ENCODE measurements at places on chromosomes 13 and 19. TPM values are rescaled to one million over a fixed set of nuclear protein-coding genes. Genes with fewer than 3 reads are reported as not detected.
A peak's percentile ranks its signal among the peaks of the same experiment; 100 is the strongest.

DNA sequence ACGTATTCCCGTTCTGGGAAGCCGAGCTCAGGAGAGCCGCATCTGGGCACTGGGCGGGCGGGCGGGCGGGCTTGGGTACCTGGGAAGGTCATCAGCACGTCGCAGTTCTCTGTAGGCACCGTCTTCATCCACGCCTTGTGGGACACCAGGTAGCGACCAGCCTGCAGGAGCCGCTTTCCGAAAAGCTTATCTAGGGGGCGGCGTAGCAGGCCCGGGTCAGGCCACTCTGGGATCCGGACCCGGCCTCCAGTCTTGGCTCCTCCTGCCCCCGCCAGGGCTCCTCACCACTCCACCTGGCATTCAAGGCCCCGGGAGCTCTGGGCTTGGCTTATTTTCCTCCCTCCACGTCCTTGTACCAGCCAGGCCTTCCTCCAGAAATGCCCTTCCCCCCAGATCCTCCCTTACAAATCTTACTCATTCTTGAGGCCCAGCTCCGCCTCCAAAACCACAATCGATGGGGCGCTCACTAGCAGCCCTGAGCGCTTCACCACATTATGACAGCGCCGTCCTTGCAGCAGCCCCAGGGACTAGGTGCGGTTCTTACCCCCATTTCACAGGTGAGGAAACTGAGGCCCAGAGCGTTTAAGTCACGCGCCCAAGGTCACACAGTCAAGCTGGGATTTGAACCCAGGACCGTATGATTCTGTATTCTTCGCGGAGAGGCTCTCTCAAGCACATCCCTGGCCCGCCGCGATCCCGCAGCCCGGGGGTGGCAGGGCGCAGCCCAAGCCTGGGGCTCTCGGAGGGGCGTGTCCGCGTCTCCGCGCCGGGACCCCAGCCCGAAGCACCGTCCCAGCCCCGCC is 843 bp downstream of the ANO8 start:
- peak; percentile 71 for DNase-seq

DNA sequence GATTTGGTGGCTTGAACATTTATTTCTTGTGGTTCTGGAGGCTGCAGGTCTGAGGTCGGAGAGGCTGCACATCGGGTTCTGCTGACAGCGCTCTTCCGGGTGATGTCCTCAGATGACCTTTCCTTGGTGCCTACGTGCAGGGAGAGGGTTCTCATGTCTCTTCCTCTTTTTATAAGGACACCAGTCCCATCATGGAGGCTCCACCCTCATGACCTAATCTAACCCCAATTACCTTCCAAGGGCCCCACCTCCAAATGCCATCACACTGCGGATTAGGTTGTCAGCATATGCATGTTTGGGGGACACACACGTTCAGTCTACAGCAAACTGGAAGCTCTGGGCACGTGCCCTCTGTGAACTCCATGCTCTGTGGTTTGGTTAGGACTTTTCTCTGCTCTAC is 338.6 kb downstream of the FGF9 start:
- no peak for DNase-seq

DNA sequence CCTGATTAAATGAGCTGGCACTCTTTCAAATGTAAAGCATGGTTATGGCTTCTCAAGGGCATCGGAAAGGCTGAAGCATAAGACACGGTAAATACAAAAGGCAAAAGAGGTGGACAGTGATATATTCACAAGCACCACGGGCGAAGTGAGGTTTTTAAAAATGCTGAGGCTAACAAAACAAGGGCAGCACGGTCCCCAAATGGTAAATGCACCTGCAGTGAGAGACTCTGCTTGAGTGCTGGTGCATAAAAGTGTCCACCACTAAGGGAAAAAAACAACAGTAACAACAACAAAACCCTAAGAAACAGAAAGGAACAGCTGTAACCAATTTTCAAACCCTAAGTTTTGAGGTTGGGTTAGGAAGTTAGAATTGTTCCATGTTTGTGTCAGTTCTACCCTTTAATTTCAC is 234.9 kb downstream of the PCDH9 start:
- no peak for DNase-seq

Gene TMEM59L
- 12.2 TPM for total RNA-seq

DNA sequence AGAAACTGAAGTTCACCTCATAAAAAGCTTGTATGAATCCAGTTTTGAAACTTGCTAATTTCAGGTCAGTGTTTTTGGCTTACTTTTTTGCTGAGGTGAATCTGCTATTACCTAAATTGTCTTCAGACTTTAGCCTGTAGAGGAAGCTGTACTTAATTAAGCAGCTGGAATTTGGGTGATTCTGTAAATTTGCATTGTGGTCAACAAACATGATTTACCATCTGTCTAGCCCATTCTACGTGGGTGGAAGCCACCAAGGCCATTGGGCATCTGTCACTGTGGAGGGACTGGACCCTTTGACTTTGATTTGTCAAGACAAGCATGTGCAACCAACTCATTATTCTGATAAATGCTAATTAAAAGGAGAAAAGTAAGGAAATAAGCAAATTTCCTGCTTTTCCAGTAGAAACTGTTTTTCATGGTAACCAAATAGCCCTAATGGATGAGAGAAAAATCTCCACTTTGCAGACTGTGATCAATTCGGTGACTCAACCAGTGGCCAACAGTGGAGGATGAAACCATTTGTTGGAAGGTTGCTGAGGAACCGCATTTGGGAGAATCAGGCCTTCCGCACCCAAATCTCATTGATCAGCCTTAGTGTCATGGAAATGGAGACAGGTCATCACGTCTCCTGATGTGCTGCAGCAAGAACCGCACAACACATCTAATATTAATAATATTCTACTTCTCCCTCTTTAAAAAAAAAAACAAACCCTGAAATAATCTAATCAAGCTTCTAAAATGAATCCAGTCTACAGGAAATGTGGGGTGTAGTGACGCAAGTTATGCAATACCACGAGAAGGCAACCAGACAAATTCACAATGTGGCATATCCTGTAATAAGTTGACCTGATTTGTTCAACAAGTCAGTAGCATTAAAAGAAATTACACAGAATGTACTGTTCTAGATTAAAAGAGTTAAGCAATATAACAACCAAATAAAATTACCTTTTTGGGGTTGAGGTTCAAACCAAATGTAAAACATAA is 54.3 kb downstream of the GARRE1 start:
- no peak for DNase-seq

GRCh38 chr13:67238277-67238859 is 8.2 kb upstream of the PCDH9 start:
- DNase-seq: no peak

- no peak for DNase-seq
Measured at GRCh38 chr13:46553521-46553885, 533 bp downstream of the LRCH1 start.

Gene RASAL3
- total RNA-seq: 0.19 TPM

Gene CGB1
- total RNA-seq: not detected

Gene PNMA8A
- 21.6 TPM for total RNA-seq
